ENCODE measurements at places on chromosomes 13 and 19.

DNA sequence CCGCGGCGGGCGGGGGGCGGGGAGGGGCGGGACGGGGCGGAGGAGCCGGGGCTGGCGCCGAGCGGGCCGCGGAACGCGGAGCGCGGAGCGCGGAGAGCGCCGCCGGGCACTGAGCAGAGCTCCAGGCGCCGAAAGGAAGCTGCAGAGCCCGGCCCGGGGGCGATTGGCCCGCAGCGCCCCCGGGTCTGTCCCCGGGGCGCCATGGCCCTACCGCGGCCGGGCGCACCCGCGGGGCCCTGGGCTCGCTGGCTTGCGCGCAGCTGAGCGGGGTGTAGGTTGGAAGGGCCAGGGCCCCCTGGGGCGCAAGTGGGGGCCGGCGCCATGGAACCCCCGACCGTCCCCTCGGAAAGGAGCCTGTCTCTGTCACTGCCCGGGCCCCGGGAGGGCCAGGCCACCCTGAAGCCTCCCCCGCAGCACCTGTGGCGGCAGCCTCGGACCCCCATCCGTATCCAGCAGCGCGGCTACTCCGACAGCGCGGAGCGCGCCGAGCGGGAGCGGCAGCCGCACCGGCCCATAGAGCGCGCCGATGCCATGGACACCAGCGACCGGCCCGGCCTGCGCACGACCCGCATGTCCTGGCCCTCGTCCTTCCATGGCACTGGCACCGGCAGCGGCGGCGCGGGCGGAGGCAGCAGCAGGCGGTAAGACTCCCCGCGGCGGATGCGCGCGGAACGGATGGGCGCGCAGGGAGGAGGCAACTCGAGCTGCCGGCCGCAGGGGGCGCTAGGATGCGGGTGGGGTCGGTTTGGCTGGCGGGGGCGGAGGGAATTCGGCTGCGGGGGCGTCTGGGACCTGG, at the start of gene PDE4A:
Gene PDE4A, plus strand, starts transcription at position 95 of the 796 bp plus-strand sequence. Its CDS starts 227 bp downstream, at position 322.
- no peak for DNase-seq

DNA sequence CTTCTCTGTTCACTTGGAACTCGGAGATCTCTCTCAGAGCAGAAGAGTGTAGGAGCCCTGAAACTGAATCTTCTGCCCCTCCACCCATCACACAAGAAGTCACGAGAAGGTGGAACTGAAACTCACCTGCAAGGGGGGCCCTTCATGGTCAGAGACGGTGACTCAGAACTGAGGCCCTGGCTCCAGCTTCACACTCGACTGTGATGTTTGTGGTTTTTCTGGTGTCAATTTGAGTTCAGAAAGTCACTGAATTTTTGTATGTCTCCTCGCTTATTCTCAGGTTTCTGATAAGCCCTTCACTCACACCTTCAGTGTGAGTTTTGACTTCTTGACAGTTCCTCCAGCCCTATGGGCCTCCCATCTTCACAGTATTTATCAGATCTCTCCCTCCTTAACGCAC, 23.1 kb downstream of the SIGLEC5 start:
- no peak for DNase-seq

DNA sequence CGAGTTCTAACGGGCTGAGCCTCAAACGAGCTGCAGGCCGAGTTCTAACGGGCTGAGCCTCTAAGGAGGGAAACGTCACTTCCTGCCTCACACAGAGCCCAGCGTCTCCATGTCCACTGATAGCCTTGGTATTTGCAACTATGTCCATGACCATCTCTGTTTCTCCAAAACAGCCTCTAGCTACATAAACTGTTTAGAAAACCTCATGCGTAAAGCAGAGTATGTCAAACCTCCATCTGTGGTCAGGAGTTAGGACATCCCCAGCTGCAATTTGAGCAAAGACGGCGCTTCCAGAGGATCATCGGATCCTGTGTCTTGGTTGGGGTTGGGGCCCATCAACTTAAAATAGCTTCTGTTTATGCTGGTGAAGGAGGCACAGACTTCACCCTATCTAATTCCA, 20.8 kb downstream of the RASA3 start:
- no peak for DNase-seq

- DNase-seq, result no peak
Measured at GRCh38 chr13:37369616-37370015, 229.0 kb downstream of the POSTN start.

DNA sequence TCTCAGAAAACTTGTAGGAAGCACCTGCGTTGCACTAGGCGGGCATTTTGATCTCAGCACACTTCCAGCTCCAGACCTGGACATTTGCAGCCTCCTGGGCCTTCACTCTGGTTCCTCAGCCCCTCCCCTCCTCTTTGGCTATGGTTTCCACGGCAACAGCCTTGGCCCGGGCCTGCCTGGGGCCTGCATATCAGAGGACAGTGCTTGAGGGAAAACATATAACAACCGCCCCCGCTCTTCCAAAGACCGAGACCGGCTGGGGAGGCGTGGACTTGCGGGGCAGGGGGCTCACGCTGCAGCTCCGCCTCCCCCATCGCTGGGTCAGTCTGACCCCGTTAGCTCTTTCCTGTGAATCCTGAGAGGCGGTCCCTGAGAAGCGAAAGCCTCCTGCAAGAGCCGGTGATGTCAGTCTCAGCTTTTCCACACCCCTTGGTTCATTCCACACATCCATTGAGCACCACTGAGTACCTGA, 125.7 kb upstream of the PEG3 start:
- DNase-seq, result no peak

- no peak for DNase-seq
Measured at GRCh38 chr13:110616103-110617101, 1.1 kb downstream of the NAXD start.

GRCh38 chr19:10690341-10690781, 10.9 kb upstream of the QTRT1 start:
- DNase-seq, result no peak

DNA sequence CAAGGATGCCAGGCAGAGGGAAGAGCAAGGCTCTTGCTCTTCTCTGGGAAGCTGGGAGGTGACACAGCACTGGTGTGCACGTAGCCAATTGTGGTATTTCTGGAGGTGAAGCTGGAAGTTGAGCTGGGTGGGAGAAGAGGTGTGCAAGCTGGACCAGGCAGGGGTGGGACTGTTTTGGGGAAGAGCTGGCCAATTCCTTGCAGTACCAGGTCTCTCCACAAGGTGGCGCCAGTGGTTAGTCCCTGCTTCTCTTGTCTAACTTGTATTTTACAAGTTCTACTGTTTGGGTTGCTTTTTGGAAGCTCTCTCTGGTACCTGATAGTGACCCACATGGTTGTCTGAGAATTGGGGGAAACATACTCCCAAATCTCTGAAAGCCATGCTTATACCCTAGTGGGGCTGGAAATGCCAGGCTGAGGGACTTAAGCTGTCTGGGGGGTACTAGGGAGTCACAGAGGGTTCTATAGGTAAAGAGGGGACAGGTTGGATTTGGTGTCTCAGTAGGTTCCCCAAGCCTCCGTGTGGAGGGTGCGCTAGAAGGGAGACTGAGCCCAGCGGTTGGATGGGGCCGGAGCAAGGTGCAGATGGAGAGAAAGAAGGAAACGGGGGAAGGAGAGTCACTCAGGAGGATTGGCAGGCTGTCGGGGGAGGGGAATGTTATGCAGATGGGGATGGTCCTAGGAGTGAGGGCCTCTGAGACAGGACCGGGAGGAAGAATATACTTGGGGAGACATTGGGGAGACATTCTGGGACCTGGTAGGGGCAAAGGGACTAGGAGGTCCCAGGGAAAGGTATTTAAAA, 3.0 kb downstream of the HPN start:
- DNase-seq, result no peak

DNA sequence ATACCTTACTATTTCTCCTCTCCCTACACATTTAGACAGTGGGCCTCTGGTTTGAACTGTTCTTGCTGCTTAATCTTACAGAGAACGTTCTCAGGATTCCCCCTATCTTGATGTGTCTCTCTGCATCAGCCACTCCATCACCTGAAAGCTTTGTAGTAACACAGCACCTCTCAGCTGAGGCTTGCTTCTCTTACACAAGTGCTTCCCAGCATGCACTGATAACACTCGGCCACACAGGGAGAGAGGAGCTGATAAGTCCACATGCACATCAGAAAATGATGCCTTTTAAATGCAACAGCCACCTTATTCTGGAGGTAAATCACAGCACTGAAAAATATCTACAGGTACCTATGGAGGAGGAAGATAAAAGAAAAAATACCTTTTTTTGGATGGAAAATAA, 192.2 kb upstream of the TSHZ3 start:
- DNase-seq, result no peak

- DNase-seq, result no peak
Measured at GRCh38 chr13:112902669-112903068, 66.3 kb upstream of the MCF2L start.

DNA sequence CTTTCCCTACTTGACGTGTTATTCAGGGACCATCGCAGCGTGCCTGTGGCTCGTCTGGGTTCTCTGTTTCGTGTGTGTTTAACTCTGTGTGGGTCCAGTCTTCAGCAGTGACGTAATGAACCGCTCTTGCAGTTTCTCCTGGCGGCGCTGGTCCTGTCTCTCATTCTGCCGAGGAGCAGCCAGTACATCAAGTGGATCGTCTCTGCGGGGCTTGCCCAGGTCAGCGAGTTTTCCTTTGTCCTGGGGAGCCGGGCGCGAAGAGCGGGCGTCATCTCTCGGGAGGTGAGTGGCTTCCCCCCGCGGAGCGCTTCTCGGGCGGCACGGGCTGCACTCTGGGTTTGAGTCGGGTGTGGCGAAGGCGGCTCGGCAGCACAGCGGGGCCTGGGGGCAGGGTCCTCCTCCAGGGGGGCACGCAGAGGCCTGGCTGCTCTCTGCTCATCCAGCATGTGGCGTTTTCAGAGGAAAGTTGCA, 36.3 kb upstream of the TFDP1 start:
- no peak for DNase-seq

DNA sequence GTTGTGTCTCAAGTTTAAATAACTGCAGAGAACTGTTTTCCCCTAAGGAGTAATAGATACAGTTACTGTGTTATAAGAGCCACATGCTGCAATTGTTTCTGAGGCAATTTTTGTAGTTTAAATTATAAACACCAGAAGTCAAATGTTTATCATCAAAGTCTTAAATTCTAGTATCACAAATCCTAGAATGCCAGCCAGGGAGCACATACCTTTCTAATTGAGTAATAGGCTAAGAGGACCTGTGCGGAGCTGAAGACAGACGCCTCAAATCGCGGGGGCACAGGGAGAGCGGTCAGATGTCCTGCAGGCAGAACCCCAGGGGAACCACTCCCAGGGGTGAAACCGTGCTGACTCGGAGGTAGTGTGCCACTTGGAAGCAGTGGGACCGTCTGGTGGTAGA, 65.2 kb upstream of the TNFRSF19 start:
- no peak for DNase-seq

DNA sequence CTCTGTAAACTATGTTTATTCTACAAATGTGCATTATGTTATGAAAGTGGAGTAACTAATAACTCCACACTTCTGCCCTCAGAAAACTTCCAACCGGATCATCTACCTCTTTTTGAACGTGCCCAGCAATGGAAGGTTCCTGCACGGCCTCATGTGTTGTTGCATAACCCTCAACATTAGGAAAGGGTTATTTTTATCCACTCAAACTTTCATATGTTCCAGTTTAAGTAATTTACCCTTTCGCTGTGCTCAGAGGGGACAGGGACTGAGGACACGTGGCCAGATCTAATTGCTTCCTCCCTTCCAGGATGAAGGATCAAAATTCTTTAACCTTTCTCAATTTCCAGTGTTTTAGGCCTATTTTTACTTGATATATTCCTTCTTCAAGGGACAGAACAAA, 29.6 kb downstream of the IRS2 start:
- no peak for DNase-seq

GRCh38 chr13:106274551-106275203, 260.8 kb downstream of the EFNB2 start:
- DNase-seq, result no peak

- DNase-seq, result no peak
Measured at GRCh38 chr13:31631746-31632145, 107.6 kb upstream of the RXFP2 start.

- no peak for DNase-seq
Measured at GRCh38 chr19:8333767-8334457, 9.2 kb downstream of the KANK3 start.

GRCh38 chr19:19538785-19539166, 711 bp downstream of the CILP2 start:
- no peak for DNase-seq

GRCh38 chr13:95243207-95243606, 58.0 kb downstream of the ABCC4 start:
- no peak for DNase-seq

DNA sequence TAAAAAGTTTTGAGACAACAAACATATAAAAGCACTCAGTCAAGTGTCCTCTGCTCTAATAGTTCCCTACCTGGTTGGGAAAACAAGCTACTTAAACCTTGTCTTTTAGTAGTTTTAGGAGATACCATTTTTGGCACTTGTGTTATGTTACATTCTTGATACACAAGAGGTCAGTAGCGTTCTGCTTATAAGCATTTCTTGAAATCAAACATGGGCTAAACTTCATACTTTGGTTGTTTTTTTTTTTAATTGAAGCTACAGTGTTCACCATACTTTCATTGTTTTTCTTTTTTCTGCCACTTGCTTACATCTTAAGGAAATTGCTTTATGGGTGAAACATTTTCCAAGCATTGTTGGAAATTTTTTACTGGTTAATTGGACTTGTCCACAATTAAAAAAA, 12.9 kb downstream of the NHLRC3 start:
- DNase-seq, result peak; percentile 0

GRCh38 chr19:44570984-44571684, 41.7 kb upstream of the CEACAM20 start:
- no peak for DNase-seq

DNA sequence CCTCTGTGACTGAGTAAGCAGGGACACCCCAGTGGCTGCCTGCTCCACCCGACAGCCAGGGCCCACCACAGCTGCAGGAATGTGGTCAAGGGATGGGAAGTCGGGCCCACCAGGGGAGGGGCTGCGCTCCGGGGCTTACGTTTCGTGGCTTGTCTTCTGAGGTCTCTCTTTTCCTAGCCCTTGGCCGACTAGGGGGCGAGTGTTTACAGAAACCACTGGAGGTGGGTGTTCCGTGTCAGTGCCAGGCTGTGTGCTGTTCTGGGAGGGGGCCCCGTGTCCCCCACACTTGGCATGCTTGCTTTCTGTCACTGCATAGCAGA, 4.5 kb downstream of the ADAT3 start:
- DNase-seq, result no peak

DNA sequence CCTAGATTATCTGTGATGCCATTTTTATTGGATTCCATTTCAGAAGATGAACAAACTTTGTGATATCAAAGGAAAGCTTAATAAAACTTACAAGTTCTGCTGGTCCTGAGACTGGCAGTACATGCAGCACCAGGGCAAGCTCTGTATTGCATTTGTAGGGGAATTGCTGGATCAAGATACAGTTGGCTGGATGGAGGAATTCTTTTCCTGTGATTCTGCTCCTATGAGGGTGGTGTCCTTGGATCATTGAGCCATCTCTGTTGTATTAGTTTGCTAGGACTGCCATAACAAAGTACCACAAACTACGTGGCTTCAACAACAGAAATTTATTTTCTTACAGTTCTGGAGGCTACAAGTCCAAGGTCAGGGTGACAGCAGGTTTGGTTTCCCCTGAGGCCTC, 33.9 kb upstream of the CSNK1A1L start:
- no peak for DNase-seq

GRCh38 chr19:48660852-48661710, 11.7 kb downstream of the NTN5 start:
- DNase-seq, result no peak

Measured in NCI-H1436 treated with DMSO at 0.1 percent for 48 hours (cell line).